ENCODE measurements at places on chromosomes 1 and 21.

DNA sequence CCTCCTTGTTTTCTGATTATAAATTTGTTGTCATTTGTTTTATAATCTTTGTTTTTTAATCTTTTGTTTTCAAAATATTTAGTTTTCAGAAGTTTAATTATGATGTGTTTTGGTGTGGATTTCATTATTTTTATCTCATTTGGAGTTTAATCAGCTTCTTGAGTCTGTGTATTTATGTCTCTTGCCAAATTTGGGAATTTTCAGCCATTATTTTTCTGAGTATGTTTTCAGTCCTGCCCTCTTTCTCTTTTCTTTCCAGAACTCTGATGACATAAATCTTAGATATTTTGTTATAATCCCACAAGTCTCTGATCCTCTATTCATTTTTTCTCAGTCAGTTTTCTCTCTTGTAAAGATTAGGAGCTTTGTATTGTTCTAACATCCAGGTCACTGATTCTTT is 89.8 kb downstream of the RHOU start:
- DNase-seq, result no peak

DNA sequence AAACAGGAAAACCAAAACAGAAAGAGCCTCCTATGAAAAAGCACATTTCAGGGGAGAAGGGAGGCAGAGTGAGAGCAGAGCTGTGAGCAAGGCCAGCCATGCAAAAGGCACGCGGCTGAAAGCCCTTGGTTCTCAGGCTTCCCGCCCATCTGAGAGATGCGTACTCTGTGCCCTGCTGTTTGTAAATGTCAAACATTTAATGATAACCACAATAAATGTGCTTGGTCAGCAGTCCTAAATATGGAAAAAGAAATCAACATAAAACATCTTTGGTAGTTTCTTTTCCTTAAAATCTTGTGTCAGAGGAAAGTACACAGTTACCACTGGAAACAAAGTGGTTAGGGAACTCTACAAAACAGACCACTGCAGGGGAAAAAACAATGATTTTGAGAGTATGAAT is 283.1 kb downstream of the DSCAM start:
- DNase-seq, result no peak

DNA sequence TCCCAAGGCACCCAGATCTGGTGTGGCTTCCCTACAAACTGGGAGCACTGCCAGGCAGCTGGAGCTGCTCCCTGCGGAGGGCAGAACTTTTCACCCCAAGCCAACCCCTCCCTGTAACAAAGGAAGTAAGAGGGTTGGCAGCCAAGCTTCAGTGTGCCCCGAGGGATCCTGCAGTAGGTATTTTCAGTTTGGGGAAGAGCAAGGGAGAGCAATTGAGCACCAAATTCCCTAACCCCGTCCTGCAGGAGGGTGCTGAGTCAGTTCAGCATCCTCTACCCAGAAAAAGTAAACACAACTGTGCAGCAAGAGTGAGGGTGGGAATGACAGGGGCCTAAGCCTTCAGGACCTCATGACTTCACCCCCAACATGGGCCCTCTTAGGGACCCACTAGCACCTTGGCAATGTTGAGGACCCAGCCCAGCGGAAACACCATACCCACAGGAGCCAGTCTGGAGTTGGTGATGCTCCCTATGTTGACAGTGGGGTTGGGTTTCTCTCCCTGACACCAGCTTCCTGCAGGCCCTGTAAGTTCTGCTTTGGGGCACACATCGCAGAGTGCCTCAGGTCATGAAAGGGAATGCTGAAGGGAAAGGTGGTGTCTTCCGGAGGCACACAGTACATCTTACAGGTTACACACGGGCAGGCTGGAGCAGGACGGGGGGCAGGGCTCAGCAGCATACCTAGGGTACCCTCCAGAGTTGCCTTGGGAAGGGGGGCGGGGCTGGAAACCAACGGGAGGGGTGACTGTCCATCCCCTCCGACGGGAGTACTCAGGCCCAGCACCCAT is 14.8 kb downstream of the SH3BP5L start:
- DNase-seq, result no peak

DNA sequence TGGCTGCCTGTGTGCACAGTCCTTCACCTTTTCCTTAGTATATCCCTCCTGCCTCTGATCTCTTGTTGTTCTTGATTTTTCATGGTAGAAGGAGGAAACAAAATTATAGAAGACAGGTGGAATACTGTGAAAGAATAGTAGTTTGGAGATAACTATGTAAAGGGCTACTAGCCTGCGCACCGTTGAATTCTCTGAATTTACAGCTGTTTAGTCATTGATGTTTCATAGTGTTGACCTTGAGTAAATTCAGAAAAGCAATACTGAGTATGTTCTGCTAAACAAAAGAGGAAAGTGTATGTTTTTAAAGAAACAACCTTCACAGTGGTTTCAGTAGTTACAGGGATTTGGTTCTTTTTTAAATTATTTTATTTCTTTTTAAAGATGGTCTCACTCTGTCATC is 18.1 kb downstream of the CAMTA1 start:
- no peak for DNase-seq

- no peak for DNase-seq
Measured at GRCh38 chr1:173682184-173682583, 12.5 kb upstream of the ANKRD45 start.

- no peak for DNase-seq
Measured at GRCh38 chr1:34324879-34325440, 148.3 kb downstream of the C1orf94 start.

DNA sequence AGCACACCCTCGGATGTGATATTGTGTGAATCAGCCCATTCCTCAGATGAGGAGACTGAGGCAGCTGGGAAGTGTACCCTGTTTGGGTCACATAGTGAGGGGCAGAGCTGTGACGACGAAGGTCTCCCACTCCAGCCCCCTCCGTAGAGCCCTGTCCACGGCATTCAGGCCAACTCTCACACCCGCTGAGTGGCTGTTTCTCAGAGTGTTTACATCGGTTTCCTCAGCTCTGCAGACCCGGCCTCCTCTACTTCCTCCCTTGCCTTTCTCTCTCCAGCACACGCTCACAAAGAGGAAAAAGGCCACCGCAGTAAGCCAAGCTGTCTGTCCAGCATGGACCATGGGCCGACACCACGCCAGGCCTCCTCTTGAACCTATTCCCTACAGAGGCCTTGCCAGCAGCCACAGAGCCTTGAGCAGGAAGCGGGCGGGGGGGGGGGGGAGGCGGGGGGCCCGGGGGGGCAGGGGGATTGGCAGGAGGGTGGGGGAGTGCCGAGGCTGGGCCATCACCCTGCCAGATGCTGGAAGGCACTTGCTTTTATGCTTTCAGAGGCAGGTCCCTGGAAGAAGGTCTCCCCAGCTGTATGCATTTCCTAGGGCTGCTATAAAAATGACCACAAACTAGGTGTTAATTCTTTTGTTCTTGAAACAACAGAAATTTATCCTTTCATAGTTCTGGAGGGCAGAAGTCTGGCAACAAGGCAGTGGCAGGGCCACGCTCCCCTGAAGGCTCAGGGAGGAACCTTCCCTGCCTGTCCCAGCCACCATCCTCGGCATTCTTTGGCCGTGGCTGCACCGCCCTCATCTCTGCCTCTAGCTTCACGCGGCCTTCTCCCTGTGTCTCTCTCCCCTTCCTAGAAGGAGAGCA is 178.4 kb downstream of the PSMG1 start:
- no peak for DNase-seq

- DNase-seq, result no peak
Measured at GRCh38 chr1:65490231-65491009, 70.0 kb downstream of the LEPR start.

DNA sequence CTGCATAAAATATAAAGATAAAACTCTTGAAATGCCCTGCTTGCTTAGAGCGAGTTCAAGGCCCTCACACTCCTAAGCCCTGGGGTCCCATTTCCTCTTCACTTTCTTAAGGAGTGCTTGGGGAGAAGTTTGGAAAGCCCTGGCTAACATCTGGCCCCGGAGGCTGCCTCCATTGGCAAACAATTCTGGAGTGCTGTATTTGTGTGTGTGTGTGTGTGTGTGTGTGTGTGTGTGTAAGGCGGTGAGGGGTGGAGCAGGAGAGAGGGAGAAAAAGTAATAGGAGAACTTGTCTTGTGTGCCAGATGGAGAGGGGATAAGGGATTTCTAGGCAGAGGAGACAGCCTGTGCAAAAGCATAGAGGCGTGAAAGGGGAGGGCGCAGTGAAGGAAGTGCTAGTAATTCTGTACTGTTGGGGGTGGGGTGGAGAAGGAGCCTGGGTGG is 578 bp upstream of the TRIM62 start:
- no peak for DNase-seq

GRCh38 chr1:155320661-155321617 is at the start of gene RUSC1:
RUSC1 (plus strand) TSS chr1:155320894; CDS start chr1:155321774, 880 bp downstream.
- no peak for DNase-seq

GRCh38 chr1:160768295-160768657 is 27.7 kb upstream of the LY9 start:
- DNase-seq, result no peak

DNA sequence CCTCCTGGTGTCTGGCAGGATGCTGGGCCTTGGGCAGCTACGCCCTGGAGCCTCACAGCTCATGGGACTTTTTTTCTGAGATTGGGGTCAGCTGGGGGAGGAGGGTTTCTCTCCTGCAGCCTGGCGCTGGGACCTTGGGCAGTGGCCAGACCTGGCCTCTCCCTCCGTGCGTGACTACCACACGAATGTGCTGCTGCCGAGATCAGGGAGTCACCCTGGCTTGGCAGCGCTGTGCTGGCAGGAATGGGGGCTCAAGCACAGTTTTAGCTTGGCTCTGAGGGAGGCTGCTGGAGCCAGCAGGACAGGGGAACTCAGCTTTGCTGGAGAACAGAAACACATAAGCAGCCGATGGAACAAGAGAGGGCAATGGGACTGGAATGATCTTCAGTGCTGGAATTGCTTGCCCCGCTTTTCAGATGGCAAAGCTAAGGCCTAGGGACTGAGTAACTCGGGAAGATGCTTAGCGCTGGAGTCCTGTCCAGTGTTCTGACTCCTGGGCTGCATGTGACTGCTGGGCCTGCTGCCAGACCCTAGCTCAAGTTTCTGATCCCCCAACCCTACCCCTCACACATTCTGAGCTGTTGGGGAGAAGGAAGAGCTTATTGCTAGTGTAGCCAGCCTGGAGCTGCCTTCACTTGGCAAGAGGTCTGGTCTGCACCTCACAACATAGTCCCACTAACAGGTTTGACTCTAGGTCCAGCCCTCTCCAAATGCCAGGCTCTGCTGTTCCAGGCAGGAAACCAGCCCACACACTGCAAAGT is 69.9 kb downstream of the NAV1 start:
- no peak for DNase-seq

DNA sequence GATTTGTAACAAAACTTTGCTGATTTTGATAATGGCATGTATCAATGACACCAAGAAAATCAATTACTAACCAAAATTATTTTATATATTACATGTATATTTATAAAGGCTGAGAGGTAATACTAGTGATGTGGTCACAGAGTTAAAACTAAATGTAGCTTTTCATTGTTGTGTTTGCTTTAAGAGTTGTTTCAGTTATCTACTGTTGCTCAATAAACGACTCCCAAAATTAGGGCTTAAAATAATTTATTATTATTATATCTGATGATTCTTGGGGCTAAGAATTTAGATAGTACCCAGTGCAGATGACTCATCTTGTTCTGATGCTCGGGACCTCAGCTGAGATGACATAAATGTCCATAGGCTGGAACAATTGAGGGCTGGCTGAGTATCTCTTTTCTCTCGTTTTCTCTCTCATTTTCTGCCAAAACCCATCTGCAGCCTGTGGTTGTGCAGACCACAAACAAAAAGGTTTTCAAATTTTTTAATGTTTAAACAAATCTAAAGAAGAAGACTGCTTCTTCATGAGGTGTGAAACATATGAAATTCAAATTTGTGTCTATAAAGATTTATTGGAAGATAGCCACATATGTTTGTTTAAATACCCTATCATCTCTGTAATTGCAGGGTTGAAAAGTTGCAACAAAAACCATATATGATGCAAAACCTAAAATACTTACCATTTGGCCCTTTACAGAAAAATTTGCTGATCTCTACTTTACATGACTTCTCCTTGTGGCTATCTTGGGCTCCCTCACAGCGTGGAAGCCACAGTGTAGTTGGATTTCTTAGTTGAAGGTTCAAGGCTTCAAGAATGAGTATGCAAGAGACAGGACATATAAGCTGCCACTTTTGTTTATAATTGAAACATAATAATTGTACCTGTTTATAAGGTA is 14.8 kb upstream of the PTPRC start:
- DNase-seq, result no peak

DNA sequence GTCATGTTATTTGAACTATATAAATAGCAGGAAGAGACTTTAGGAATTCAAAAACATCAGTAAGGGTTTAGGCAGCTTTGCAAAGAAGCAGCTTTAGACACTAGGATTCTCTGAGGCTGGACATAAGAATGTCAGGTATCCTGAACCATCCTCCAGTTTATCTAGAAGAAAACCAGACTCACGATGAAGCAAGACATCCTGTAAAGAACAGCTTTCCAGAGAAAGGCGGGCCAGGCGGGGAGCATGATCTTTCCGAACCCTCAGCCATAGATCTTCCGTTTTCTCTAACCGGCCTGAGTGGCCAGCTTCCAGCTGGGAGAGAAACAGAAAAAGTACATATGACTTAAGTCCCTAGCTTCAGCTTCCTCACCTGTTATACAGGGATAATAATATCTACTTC is 39.3 kb upstream of the RBBP5 start:
- DNase-seq, result no peak

GRCh38 chr1:36853638-36854037 is 180.7 kb downstream of the GRIK3 start:
- no peak for DNase-seq

- no peak for DNase-seq
Measured at GRCh38 chr21:39805983-39806382, 61.0 kb downstream of the IGSF5 start.

- DNase-seq, result no peak
Measured at GRCh38 chr1:1985375-1986050, 18.1 kb downstream of the CFAP74 start.

GRCh38 chr1:175514387-175514953 is 228.9 kb downstream of the TNR start:
- DNase-seq, result no peak

GRCh38 chr1:47194311-47194710 is 4.5 kb upstream of the PDZK1IP1 start:
- no peak for DNase-seq

GRCh38 chr1:34685225-34685624 is 69.6 kb upstream of the GJB5 start:
- no peak for DNase-seq

DNA sequence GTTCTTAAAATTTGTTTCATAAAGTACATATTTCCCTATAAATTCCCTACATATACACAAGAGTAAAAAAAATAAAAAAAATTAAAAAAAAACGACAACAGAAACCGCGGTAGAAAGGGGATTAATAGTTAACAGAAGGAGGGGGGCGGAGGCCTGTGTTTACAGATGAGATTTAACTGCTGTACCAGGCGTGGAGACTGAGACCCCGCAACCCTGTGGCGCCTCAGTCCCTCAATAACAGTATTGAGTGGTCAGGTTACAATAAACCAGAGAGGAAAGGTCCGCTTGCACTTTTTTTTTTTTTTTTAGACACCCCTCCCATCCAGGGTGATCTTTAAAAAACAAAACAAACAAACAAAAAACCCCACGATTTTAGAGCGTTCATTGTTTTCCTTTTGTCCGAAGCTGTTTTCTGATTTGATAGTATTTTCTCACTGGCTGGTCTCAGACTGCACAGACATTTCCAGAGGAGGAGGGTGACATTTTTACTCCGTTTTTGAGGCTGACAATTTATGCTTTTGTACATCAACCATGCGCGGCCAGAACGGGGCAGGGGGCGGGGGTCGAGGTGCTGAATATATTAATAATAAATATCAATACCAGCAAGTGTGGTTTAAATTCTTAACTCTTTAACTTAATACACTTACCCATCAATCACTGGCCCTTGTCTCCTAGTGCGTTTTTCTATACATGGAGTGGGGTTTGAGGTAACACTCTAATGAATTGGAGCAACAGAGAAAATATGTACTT is 1223.9 kb downstream of the BRINP3 start:
- no peak for DNase-seq
